ENCODE measurements at places on chromosomes 12 and 14. TPM values are rescaled to one million over a fixed set of nuclear protein-coding genes. Genes with fewer than 3 reads are reported as not detected.

The TRHDE gene
- total RNA-seq: 0.18 TPM

The SMIM41 gene
- not detected for total RNA-seq

The RPS6KA5 gene
- 3.4 TPM for total RNA-seq

The GPR65 gene
- total RNA-seq: not detected

The KCTD10 gene
- total RNA-seq: 42.4 TPM

The CRIP1 gene
- 1,791 TPM for total RNA-seq

The TRPV4 gene
- 0.16 TPM for total RNA-seq

The CTSG gene
- total RNA-seq: not detected

The CD4 gene
- total RNA-seq: not detected

The COX8C gene
- total RNA-seq: not detected

The PTCSC3 gene
- not detected for total RNA-seq

The C12orf60 gene
- total RNA-seq: 1.8 TPM

The GALNT16 gene
- total RNA-seq: 2.8 TPM

The DLGAP5 gene
- 41.4 TPM for total RNA-seq

The EEF1AKMT3 gene
- 5.0 TPM for total RNA-seq

The TSHR gene
- total RNA-seq: not detected

The BEGAIN gene
- total RNA-seq: 7.0 TPM

The ANAPC5 gene
- 91.3 TPM for total RNA-seq

The FGF6 gene
- not detected for total RNA-seq

The CACNA1C gene
- total RNA-seq: 0.07 TPM

The PTPRO gene
- total RNA-seq: not detected

The TPPP2 gene
- not detected for total RNA-seq

Measured in A549 treated with Hydrocortisone at 1 μM for 4 hours (cell line).